ENCODE measurements at places on chromosomes 11 and 22. TPM values are rescaled to one million over a fixed set of nuclear protein-coding genes. Genes with fewer than 3 reads are reported as not detected.

MAPK8IP2 gene
- total RNA-seq: under 0.01 TPM

TRIM48 gene
- total RNA-seq: not detected

CRYBB3 gene
- total RNA-seq: not detected

MMP12 gene
- not detected for total RNA-seq

SERPING1 gene
- 157 TPM for total RNA-seq

TMPRSS13 gene
- total RNA-seq: not detected

TBX1 gene
- not detected for total RNA-seq

SMIM38 gene
- total RNA-seq: not detected

ARVCF gene
- total RNA-seq: 4.4 TPM

SEC14L3 gene
- total RNA-seq: not detected

TRIM51 gene
- not detected for total RNA-seq

MGAT3 gene
- total RNA-seq: not detected

CEP126 gene
- 1.1 TPM for total RNA-seq

MOGAT2 gene
- not detected for total RNA-seq

CD6 gene
- total RNA-seq: not detected

RBMXL2 gene
- not detected for total RNA-seq

KRTAP5-2 gene
- total RNA-seq: not detected

CLMP gene
- total RNA-seq: 64.6 TPM

TKFC gene
- 28.0 TPM for total RNA-seq

OR5AP2 gene
- total RNA-seq: not detected
